ENCODE measurements at places on chromosomes 2 and 18. TPM values are rescaled to one million over a fixed set of nuclear protein-coding genes. Genes with fewer than 3 reads are reported as not detected.

- H3K27me3 ChIP-seq, result no peaks in the 10 kb centered on the region
- H3K36me3 ChIP-seq, result peaks cover 14% of the 10 kb centered on the region
- no peak overlapping the region for H3K27ac ChIP-seq
- no peak overlapping the region for H3K4me3 ChIP-seq
- DNase-seq, result peak; percentile 33
These were observed 1.4 kb downstream of the GPATCH11 start for GRCh38 chr2:37085731-37086147.

DNA sequence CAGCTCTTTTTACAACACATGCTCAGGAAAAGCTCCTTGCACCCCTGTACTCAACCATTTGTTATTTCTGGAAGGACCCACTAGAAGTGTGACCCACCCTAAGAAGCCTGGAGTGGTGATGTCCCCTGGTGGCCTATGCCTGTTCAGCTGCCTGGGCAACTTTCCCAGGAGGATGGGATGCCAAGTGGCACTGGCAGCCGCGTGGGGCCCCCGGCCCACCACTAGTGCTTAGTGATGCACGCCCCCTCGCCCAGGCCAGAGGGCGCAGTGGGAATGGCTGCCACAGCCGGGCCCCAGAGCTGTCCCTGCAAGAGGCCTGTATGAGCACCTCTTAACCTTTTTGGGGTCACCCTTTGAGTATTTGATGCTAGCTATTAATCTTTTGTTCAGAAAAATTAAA is 18.1 kb downstream of the IMPA2 start:
- H3K27ac ChIP-seq, result no peak overlapping the region
- DNase-seq, result no peak
- H3K36me3 ChIP-seq, result peaks cover 4% of the 10 kb centered on the region

- H3K4me3 ChIP-seq, result no peak overlapping the region
- no peak overlapping the region for H3K27ac ChIP-seq
- no peaks in the 10 kb centered on the region for H3K4me1 ChIP-seq
- H3K36me3 ChIP-seq, result no peaks in the 10 kb centered on the region
These were observed 746.9 kb upstream of the CELF4 start for GRCh38 chr18:38312532-38312931.

Gene TMEM37
- not detected for total RNA-seq

Gene GPR45
- not detected for total RNA-seq

Gene TUBA4B
- not detected for total RNA-seq

Gene TMEM247
- total RNA-seq, result not detected

Data from activated CD4-positive, alpha-beta memory T cell treated with anti-CD3 and anti-CD28 coated beads for 36 hours (primary cell).